ENCODE measurements at places on chromosomes 5 and 9. TPM values are rescaled to one million over a fixed set of nuclear protein-coding genes. Genes with fewer than 3 reads are reported as not detected.

DNA sequence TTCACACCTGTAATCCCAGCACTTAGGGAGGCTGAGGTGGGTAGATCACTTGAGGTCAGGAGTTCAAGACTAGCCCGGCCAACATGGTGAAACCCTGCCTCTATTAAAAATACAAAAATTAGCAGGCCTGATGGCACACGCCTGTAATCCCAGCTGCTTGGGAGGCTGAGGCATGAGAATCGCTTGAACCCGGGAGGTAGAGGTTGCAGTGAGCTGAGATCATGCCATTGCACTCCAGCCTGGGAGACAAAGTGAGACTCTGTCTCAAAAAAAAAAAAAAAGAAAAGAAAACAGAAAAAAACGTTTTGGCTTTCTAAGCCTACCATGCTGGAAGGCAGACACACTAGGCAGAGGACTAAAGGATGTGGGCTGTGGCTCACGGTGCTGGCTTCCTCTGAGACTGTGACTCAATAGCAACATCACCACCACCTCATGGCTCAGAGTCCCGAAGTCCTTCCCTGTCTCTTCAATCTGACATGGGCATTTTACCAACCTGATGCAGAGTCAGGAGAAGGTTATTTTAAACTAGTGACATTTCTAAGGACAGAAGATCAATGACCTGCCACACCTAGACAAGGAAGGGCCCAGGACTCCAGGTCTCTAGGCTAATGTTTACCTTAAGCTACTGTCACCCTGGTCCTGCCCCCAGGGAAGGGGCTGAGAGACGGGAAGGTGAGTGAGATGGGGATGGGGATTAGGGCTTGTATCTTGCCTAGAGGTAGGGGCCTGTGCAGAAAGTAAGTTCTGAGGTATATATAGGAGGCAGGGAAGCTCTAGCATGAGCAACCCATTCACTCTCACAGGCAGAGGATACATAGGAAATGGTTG is 3.7 kb downstream of the ECSCR start:
- DNase-seq, result peak; percentile 89

DNA sequence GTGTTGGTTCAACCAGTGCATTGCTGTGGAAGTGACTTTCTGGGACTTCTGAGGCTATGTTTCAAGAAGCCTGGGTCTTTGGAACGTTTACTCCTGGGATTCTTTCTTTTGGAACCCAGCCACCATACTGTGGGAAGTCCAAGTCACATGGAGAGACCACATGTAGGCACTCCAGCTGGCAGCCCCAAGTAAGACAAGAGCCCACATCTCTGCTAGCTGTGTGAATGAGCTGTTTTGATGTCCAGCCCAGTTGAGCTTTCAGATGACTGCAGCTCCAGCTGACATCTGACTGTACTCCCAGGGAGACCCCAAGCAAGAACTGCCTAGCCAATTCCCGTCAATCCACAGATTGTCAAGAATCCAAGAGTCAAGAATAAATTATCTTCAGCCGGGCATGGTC is 60.1 kb upstream of the SPATA31D4 start:
- no peak for DNase-seq

The LCN6 gene
- not detected for total RNA-seq

The PAEP gene
- not detected for total RNA-seq

GRCh38 chr9:33435821-33436277 is 11.5 kb downstream of the AQP3 start:
- no peak for DNase-seq

The SLC36A3 gene
- total RNA-seq, result not detected

GRCh38 chr5:10288592-10289219 is 19.0 kb downstream of the CMBL start:
- peak; percentile 15 for DNase-seq

The ICE1 gene
- total RNA-seq, result 52.1 TPM

The CDKN2A gene
- total RNA-seq, result 6.1 TPM

The OCLN gene
- total RNA-seq, result 6.0 TPM

GRCh38 chr9:97526895-97527575 is 25.6 kb downstream of the TMOD1 start:
- DNase-seq, result no peak

DNA sequence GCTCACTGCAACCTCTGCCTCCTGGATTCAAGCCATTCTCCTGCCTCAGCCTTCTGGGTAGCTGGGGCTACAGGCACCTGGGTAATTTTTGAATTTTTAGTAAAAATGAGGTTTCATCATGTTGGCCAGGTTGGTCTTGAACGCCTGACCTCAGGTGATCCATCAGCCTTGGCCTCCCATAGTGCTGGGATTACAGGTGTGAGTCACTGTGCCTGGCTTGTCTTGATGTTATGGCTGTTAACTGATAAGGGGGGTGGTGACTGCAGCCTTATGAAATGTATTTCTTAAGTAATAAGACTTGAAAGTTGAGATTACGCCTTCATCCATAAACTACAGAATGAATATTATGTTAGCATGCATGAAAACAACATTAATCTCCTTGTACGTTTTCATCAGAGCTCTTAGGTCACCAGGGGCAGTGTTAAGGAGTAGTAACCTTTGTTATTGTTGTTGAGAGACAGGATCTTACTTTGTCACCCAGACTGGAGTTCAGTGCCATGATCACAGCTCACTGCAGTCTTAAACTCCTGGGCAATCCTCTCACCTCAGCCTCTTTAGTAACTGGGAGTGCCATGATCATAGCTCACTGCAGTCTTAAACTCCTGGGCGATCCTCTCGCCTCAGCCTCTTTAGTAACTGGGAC is 148.3 kb downstream of the ATP10B start:
- no peak for DNase-seq

The QRFP gene
- not detected for total RNA-seq

Data from CD4-positive, alpha-beta memory T cell (primary cell).